ENCODE measurements at places on chromosomes 7 and 10. TPM values are rescaled to one million over a fixed set of nuclear protein-coding genes. Genes with fewer than 3 reads are reported as not detected.

The PAPSS2 gene
- 20.1 TPM for total RNA-seq

The TMEM236 gene
- 0.16 TPM for total RNA-seq

The KCNMA1 gene
- 168 TPM for total RNA-seq

The PAX2 gene
- not detected for total RNA-seq

The EGFR gene
- 85.7 TPM for total RNA-seq

The KDM7A gene
- 20.7 TPM for total RNA-seq

The C10orf53 gene
- total RNA-seq: not detected

The OR6B1 gene
- total RNA-seq: not detected

The CLDN15 gene
- 5.3 TPM for total RNA-seq

The SERPINE1 gene
- total RNA-seq: 11.0 TPM

The ANKIB1 gene
- total RNA-seq: 36.7 TPM

The AFAP1L2 gene
- total RNA-seq: 26.9 TPM

The CYP3A7 gene
- total RNA-seq: not detected

The ATP6V1F gene
- 98.8 TPM for total RNA-seq

The SLC26A5 gene
- total RNA-seq: 0.13 TPM

The UTF1 gene
- not detected for total RNA-seq

The ZNF117 gene
- 8.4 TPM for total RNA-seq

The OPN4 gene
- total RNA-seq: not detected

The NRBF2 gene
- 17.2 TPM for total RNA-seq

The SFRP4 gene
- 7.0 TPM for total RNA-seq

The PDIA4 gene
- total RNA-seq: 42.0 TPM

The MNX1 gene
- total RNA-seq: not detected

The CCDC146 gene
- 8.7 TPM for total RNA-seq

The CDC123 gene
- 83.7 TPM for total RNA-seq

The DENND2A gene
- 25.2 TPM for total RNA-seq

The ZNF804B gene
- 0.13 TPM for total RNA-seq

The ZNF365 gene
- 0.67 TPM for total RNA-seq

The ELFN1 gene
- 1.9 TPM for total RNA-seq

The PDGFA gene
- total RNA-seq: 159 TPM

The PAXIP1 gene
- 14.3 TPM for total RNA-seq

The COL1A2 gene
- 369 TPM for total RNA-seq

The ACADSB gene
- total RNA-seq: 18.2 TPM

The RBP3 gene
- total RNA-seq: not detected

The COBL gene
- total RNA-seq: 17.2 TPM
